Fibroblast of skin of right quadriceps (primary cell): ENCODE measurements at places on chromosomes 1 and 21.

DNA sequence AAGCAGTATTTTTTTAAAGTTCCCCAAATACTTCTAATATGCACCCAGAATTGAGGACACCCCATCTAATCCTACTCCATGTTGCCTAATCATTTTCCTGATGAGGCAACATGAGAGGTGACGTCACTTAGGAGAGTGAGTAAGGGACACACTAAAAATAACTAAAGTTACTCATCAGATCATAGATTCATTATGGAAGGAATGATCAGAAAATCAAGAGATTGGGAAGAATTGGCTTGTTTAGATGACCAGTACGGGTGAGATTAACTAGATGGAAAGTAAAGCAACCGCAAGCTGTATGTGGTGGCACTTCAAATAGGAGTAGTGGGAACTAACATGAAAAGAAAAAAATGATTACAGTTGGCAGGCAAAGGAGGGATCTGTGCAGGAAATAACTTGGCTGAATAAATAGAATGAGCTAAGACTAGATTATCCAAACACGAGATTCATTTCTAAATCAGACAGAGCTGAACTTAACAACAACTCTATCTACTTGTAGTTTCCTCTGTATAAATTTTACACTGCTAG lies 61.4 kb upstream of the CXADR start:
- peak; percentile 74 for DNase-seq

DNA sequence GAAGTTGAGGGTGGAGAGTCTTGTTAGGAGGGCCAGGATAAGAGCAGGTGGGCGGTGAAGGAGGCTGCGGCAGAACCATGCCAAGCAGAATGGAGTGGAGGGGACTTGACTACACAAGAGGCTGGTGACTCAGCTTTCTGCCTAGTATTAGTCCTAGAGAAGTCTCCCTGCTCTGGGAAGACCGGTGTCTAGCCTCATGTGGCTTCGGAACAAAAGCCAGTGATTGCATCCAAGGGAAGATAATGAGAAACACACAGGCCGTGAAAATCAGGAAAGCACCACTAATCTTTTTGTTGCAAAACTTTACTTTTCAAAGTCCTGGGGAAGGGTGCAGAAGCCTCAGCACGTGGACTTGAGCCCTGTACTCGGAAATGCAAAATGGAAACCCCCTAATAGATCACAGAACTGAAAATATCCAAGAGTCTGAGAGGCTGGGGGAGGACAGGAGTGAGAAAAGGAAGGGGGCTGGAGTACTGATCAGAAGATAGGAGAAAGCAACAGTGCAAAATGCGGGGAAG lies 31.4 kb downstream of the DDR2 start:
- DNase-seq = peak; percentile 90

DNA sequence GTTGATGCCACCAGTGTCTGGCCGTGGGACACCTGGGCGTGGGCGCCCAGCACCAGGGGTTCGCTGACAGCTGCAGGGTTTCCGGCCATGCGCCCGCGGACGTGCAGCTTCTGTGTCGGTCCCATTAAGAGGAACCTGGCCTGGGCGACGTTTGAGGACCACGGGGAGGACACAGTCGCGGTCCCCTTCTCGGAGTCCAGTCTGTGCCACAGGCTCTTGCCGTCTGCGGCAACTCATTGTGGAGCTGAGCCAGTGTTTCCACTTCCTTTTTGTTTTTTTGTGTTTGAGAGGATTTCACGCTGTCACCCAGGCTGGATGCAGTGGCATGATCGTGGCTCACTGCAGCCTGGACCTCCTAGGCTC lies 1.6 kb upstream of the C1orf159 start:
- DNase-seq = no peak

- no peak for DNase-seq
Measured at GRCh38 chr1:37513795-37514349, 694 bp downstream of the MEAF6 start.

- DNase-seq = peak; percentile 13
Measured at GRCh38 chr21:46226920-46227599, 1.5 kb downstream of the LSS start.

GRCh38 chr1:31214316-31215064 lies 25.2 kb downstream of the NKAIN1 start:
- no peak for DNase-seq

DNA sequence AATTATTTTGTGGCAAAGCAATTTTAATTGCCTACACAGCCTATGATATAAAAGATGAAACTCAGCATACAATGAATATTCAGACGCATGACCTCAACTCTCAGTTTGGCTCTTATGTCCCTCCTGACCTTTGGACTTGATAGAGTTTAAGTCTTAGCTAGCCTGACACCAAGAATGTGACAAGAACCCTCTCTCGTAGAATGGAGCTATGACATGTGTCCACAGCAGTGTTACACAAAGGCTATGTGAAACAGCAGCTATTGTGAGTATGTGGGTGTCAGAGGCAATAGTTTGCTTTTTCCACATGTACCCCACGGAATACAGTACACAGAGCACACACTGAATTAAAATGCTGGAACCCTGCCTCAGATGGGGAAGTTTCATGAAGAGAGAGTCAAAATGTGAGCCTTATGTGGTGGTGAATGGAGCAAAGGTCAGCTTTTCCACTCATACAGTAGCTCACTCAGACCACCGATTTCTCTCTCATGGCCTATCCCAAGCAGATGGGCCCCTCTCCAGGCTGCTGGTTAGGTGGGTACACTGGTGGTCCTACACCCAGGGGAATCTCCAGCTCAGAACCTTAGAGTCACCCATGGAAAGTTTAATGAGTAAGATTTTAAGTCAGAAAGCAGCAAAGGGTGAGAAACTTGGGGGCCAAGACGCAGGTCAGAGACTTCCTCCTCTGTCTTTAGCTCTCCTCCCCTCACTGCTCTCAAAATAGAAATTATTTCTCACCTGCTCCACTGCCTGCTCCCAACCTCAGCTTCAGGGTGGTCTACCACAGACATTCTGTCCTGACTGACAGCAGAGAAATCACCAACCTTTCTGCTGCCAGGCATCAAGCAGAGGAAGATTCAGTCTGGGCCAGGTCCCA lies 10.1 kb upstream of the XCL2 start:
- DNase-seq = no peak

GRCh38 chr1:39940980-39941871 lies 13.7 kb upstream of the MFSD2A start:
- no peak for DNase-seq

GRCh38 chr1:233790662-233791371 lies 113.7 kb upstream of the SLC35F3 start:
- peak; percentile 53 for DNase-seq

- DNase-seq = peak; percentile 25
Measured at GRCh38 chr21:37532868-37533780, 166.6 kb downstream of the DYRK1A start.

GRCh38 chr1:237799762-237800474 lies 90.8 kb downstream of the ZP4 start:
- DNase-seq = peak; percentile 34
